ENCODE measurements at places on chromosomes 5 and 9. TPM values are rescaled to one million over a fixed set of nuclear protein-coding genes. Genes with fewer than 3 reads are reported as not detected.
A peak's percentile ranks its signal among the peaks of the same experiment; 100 is the strongest.

The SPINK13 gene
- not detected for total RNA-seq

DNA sequence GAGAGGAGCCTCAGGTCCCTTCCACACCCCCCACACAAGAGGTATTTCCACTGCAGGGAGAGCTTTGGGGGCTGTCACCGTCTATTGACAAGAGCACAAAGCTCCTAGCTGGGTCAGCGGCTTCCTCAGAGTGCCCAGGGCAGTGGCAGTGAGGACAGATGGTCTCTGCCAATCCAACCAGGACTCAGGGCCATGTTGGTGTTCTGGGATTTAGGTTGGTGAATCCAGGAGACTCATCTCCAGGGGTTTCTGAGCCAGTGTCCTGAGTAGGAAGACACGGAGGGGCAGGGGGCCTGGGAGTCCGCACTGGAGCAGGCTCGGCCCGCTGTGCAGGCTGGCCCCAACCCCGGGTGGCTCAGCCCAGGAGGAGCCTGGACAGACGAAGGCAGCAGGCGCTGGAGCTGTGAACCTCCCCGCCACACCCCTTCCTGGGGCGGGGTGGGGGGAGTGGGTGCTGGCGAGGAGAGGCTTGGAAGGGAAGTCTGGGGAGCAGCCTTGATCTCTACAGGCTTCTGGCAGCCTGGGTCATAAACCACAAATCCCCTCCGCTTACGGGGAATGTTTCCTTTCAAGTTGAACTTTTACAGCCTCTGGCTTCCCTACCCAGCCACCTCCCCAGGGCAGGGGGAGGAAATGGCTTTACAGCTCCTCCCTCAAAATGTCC, 19.6 kb downstream of the CRB2 start:
- H3K4me1 ChIP-seq: peaks cover 16% of the 10 kb centered on the region
- DNase-seq: peak; percentile 83
- no peaks in the 10 kb centered on the region for H3K27me3 ChIP-seq
- H3K27ac ChIP-seq: peak overlapping the region; percentile 14
- H3K36me3 ChIP-seq: no peaks in the 10 kb centered on the region

- no peak overlapping the region for H3K4me3 ChIP-seq
- no peak for DNase-seq
These were observed 154.5 kb downstream of the CWC27 start for GRCh38 chr5:64923151-64923685.

- no peaks in the 10 kb centered on the region for H3K27me3 ChIP-seq
- no peak overlapping the region for H3K27ac ChIP-seq
- H3K36me3 ChIP-seq: no peaks in the 10 kb centered on the region
- H3K4me1 ChIP-seq: no peaks in the 10 kb centered on the region
These were observed 555.3 kb upstream of the FTMT start for GRCh38 chr5:121296356-121296755.

DNA sequence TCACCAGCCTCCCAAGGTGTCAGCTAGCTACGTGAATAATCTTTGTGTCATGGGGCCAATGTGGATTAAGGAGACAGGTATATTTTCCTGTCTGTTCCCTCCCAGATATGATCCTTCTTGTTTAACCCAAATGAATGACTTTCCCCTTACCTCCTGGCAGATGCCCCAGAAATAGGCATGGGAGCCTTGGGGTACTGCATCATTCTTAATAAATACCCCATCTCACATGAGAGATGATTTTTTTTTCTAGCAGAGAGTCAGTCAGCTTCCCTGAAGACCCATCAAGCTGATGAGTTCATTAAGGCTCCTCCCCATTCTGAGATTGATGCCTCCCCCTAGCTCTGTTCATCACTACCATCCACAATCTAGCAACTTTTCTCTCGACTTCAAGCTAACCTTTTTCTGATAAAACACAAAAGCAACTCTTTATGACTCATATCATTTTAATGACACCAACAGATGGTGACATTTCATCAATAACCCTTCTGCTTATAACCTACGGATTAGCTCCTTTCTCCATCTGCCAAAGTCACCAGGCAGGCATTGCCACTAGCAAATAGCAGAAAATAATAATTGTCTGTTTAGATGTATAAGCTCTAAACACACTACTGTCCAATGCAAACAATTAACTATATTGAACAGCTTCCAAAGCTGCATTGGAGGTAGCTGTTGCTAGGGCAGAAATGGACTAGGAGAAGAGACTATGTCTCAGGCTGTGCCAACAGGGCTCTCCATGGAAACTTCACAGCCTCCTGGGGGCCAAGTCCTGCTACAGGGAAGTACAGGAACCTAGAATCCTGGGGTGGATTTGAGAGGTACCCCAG, 143.7 kb downstream of the ACER2 start:
- H3K4me3 ChIP-seq: no peak overlapping the region
- no peak for DNase-seq
- H3K4me1 ChIP-seq: no peaks in the 10 kb centered on the region
- H3K27ac ChIP-seq: no peak overlapping the region
- H3K36me3 ChIP-seq: no peaks in the 10 kb centered on the region
- no peaks in the 10 kb centered on the region for H3K27me3 ChIP-seq

DNA sequence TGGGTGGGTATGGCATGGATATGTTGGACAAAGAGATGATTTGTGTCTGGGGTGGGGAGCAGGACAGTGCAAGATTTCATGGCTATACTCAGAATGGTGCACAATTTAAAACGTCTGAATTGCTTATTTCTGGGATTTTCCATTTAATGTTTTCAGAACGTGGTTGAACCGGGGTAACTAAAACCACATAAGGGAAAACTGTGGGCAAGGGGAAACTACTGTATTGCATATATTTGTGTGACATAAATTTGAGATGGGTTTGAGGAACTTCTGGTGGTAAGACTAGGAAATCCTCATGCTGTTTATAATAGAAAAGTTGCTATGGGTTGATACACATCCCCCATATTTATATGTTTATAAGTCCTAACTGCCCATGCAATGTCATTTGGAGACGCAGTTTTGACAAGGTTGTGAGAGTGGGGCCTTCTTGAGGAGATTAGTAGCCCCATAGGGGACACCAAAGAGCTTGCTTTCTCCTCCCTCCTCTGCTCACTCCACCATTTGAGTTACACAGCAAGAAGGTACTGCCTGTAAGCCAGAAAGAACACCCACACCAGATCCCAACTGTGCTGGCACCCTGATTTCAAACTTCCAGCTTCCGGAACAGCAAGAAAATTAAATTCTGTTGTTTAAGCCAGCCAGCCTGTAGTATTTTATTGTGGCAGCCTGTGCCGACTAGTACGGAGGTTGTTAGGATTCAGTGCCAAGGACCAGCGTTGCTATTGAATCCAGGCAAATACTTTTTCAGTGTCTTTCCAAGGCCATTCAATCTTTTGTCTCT, 2118.9 kb downstream of the MAT2B start:
- H3K36me3 ChIP-seq: no peaks in the 10 kb centered on the region
- no peaks in the 10 kb centered on the region for H3K27me3 ChIP-seq
- H3K27ac ChIP-seq: no peak overlapping the region
- no peak for DNase-seq

- H3K27me3 ChIP-seq: no peaks in the 10 kb centered on the region
- H3K36me3 ChIP-seq: no peaks in the 10 kb centered on the region
- no peak overlapping the region for H3K4me3 ChIP-seq
- peak; percentile 49 for DNase-seq
- H3K27ac ChIP-seq: no peak overlapping the region
- no peaks in the 10 kb centered on the region for H3K4me1 ChIP-seq
These were observed 320.3 kb downstream of the ACTL7B start for GRCh38 chr9:108535526-108535925.

DNA sequence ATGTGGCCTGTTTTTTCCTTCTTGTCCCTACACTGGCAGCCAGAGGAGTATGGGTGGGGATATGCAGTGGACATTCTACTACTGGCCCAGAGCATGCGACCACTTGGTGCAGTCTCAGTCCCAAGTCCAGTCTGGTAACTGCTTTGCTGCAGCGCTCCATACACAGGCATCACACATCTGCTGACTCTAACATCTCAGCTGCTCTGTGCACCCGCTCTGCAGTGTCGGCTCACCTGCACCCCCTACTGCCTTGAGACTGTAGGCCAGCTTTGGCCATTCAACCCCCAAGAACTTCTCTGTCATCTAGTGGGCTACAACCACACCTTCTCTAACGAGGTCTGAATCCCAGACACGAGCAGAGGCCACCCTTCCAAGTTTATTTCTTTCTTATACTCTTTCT, 46.4 kb upstream of the SLCO6A1 start:
- no peaks in the 10 kb centered on the region for H3K36me3 ChIP-seq
- no peak overlapping the region for H3K27ac ChIP-seq
- no peaks in the 10 kb centered on the region for H3K4me1 ChIP-seq
- H3K4me3 ChIP-seq: no peak overlapping the region

DNA sequence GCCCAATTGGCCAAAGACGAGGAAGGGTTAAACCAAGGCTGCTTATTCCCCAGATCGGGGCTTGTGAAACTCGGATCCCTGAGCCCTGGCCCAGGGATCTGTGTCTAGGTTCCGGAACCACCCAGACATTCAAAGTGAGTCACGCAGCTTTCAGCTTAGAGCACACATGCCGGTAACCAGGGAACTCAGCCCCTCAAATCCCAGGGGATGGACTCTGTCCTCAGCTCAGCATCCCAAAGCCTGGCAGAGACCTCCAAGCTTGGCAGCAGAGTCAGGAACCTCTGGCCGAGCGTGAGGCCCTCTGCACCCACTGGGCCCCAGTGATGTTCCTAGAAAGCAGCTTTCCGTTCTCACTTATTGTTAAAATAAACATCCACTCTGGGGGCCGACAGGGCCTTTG, 5.1 kb downstream of the PNPLA7 start:
- H3K4me1 ChIP-seq: peaks cover 46% of the 10 kb centered on the region
- H3K27ac ChIP-seq: no peak overlapping the region
- DNase-seq: no peak

GRCh38 chr5:16372493-16372892, 93.1 kb downstream of the ZNF622 start:
- peaks cover 10% of the 10 kb centered on the region for H3K27me3 ChIP-seq
- H3K4me1 ChIP-seq: no peaks in the 10 kb centered on the region
- H3K27ac ChIP-seq: no peak overlapping the region
- H3K4me3 ChIP-seq: no peak overlapping the region

DNA sequence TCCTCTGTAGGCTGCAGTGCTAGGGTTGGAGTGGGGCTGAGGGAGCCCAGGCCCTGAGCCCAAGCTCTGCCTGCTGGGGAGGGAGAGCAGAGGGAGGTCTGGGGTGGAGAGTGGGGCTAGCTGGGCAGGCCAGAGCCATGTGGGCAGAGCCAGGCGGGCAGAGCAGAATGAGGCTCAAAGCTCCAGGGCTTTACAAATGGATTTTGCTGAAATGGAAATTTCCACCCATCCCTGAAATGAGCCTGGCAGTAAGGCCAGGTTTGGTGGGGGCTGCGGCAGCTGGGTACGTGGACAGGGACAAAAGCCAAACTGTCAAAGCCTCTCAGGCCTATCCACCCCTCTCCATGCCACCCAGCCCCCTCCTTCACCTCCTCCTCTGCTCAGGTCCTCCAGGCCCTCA, 74.2 kb upstream of the ARAP3 start:
- H3K27ac ChIP-seq: no peak overlapping the region
- peaks cover 18% of the 10 kb centered on the region for H3K27me3 ChIP-seq
- peaks cover 5% of the 10 kb centered on the region for H3K4me1 ChIP-seq
- no peak overlapping the region for H3K4me3 ChIP-seq

DNA sequence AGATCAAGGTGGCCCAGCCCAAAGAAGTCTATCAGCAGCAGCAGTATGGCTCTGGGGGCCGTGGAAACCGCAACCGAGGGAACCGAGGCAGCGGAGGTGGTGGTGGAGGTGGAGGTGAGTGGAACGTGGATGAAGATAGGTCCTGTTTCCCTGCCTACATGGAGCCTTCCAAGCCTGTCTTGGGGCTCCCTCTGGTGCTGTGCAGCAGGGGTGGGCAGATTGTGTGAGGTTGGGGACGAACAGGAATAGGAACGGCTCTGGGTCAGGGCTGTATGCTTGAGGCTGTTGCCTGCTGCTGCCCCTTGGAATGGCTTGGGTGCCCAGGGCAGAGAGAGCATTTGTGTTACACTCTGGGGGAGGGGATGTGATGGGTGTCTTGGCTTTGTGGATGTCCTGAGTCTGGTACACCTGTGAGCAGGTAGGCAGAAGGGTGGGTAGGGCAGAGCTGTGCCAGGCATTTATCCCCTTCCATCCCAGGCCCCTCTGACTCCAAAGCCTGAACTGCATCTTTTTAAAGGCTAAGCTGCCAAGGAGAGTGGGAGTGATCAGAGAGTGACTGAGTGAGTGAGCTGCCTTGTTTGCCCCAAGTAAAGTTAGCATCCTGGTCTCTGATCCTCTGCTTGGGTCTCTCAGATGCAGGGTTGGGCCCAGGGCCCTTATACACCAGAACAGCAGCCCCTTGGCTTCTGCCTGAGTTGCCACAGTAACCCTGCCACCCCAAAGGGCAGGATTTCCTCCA, 5.2 kb downstream of the HNRNPAB start:
- no peak overlapping the region for H3K4me3 ChIP-seq
- DNase-seq: no peak
- H3K27ac ChIP-seq: no peak overlapping the region
- no peaks in the 10 kb centered on the region for H3K27me3 ChIP-seq

- DNase-seq: no peak
- no peak overlapping the region for H3K4me3 ChIP-seq
- H3K27ac ChIP-seq: no peak overlapping the region
- H3K4me1 ChIP-seq: no peaks in the 10 kb centered on the region
- H3K36me3 ChIP-seq: no peaks in the 10 kb centered on the region
These were observed 457.3 kb upstream of the ARRDC3 start for GRCh38 chr5:91840412-91840811.

All from K562 (cell line).